ENCODE measurements at places on chromosomes 3 and 15.
A peak's percentile ranks its signal among the peaks of the same experiment; 100 is the strongest.

DNA sequence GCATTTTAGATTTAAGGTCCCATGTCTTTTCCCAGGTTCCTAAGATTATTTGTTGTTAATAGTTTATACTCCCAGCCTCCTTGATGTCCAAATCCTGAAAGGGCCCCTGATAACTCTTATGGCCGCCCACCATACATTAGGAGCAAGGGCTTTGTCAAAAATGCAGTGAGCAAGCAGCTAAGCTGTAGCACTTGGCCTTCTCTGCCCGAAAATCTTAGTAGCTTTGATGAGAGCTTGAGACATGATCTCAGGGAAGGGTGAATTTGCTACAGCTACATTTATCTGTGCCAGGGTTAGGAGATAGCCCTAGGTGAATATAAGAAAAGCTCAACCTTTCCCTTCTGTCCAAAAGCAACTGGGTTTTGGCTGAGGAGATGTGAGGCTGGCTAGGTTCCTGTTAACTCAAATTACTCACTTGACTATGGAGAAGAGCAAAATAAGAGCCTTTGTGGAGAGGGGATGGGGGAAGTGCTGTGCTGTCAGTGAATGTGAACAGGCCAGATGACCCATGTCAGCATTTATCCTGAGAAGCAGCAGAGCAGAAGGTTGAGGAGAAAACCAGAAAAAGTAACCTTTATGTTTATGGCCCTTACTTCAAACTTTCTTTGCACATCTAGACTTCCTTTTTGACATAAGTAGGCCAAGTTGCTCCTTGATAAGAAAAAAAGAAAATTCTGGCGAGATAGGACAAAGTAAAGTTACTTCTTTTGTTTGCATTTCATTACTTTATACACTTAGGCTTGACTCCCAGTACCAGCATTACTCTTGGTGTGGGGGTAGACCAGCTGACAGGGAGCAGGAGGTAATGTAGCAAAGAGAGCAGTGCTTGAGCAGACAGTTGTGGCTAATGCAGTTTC is 21.1 kb downstream of the MAPK6 start:
- no peak for DNase-seq

DNA sequence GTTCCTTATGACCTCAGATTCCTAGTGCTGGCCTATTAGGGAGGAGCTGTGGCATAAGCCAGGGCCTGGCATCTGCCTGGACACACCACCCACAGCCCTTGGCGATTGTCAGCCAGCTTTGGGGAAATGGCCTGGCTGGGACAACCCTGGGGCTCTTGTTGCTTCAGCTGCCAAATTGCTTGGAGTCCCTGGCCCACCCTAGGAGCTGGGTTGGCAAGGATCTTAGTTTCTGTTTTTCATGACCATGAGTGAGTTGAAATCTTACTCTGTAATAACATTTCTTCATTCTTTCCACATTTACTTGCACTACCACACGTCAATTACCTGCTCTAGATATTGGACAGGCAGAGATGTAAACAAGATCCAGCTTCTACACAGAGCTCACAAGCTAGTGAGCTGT is 1.9 kb upstream of the MYZAP start:
- DNase-seq = no peak

GRCh38 chr3:187736418-187736871 is 8.8 kb downstream of the BCL6 start:
- DNase-seq = no peak

- DNase-seq = no peak
Observed at GRCh38 chr3:126649556-126650092, 5.3 kb downstream of the TXNRD3 start.

- no peak for DNase-seq
Observed at GRCh38 chr3:140143367-140144069, 208.5 kb downstream of the CLSTN2 start.

DNA sequence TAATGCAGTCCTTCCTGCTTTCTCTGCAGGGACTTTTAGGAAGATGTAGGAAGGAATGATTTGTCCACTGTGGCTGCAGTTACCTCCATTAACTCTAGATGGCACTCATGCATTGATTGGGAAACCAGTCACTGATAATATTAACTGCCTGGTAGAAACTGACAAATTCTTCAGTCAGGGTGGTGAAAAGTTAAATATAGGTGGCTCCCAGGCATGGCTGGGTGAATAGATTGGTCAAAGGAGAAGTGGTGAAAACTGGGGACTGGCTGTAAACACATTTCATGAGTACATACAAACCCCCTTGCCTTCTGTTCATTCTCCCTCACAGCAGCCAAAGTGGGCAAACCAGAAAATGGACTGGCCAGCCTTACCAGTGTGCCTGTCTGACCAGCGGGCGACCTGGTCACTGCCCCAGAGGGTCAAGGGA is 333.4 kb downstream of the THSD4 start:
- DNase-seq = no peak

DNA sequence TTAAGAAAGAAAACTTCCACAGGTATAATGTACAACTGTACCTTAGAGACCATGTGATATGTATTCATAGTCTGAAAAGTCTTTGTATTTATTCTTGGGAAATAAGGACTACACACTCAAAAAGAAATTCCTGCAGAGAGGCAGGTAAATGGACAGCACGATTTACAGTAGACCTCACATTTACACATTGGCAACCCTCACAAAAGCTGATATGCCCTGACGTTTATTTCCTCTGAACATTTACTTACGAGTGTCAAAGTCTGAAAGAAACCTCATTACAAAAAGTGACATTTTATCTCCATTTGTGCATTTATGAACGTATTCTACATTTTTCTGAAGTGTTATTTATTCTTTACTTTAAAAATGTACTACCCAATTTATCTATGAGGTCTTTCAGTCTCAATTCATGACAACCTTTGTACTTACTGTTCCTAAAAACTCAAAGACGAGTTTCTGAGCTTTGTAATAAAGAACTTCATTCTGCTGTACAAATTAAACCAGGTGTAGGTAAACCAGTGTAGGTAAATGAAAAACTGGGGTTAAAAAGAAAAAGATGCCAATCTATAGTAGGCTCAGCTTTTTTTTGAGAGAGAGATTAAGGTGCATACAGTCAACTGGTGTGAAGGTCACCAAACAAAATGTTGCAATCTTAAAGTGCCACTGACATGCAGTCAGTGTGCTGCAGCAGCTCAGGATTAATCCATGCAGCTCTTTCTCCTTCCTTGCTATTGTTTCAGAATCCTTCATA is 44.3 kb downstream of the THRB start:
- no peak for DNase-seq

DNA sequence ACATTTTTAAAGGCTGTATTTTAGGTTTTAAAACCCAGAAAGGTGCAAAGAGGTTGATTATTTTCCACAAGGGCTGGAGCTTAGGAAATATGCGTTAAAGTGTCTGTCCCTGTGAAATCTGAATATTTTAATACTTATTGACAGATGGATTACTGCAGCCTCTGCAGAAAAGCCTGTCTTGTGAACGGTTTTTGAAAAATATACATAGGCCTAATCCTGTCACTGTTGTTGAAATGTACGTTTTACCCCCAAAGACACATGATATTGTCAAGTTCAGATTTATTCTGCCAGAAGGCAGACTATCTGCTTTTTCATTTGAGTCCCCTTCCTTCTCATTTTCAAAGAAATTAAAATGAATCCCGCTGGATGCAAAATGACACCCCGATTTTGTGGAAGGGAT is 2.2 kb upstream of the BCL6 start:
- no peak for DNase-seq

DNA sequence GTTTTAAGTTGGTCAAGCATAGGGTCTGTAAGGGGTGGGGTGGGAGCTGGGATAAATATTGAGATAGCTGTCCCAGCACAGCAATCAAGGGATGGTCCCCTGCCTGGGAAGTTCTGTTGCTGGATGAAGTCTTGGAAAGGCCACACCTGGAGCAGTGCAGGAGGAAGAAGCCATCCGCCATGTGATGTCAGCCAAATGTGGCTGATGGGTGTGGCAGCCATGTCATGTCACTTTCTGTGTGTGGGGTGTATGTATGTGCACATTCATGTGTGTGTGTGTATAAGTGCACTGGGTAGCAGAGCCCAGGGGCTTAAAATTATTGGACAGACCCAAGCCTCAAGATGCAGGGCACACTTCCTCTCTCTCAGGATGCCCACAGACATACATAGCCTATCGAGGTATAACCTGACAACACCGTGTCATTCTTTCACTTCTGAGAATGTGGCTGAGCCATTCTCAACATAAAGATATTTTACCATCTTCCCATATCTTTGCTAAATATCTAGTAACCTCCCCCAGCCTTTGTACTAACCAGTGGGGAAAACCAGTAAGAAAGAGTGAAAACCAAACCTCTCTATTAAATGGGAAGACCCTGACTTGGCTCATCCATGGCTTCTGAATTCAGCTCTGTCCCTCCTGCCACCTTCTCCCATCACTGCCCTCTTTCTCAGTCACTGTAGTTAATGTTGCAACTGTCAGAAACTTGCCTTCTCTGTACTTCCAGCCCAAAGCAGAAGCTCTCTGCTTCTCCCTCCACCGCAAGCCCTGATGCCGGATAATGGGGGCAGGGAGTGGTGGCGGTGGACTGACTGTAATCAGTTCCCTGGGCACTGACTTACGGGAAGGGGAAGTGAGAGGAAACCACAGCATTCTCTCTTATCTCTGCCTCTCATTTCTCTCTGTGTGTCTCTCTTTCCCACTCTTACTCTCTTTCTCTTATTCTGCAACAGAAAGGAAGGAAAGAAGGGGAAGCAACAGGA is 11.2 kb downstream of the TNFSF10 start:
- DNase-seq = peak; percentile 68

- no peak for DNase-seq
Observed at GRCh38 chr3:45441584-45442310, 53.4 kb downstream of the LARS2 start.

GRCh38 chr3:178320456-178321351 is 215.5 kb upstream of the KCNMB2 start:
- DNase-seq = no peak

DNA sequence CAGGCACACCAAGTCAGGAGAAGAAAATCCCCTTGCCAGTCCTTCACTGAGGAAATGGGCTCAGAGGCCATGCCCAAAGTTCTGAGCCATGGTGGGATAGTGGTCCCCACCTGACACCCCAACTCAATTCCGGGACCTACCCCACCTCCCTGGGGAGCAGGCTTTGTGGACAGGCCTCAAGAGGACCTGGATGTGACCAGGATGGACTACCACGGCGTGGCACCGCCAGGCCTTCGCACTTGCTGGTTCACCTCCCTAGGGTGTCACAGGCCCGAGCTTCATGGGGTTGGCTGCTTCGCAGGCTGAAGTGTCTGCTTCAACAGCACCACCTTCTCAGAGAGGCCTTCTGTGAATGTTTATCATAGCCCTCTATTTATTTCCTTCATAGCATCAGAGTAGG is 31.7 kb downstream of the POC1A start:
- no peak for DNase-seq

GRCh38 chr3:45473841-45474240 is 85.5 kb downstream of the LARS2 start:
- no peak for DNase-seq

- DNase-seq = no peak
Observed at GRCh38 chr15:80679167-80679803, 15.8 kb upstream of the ABHD17C start.

GRCh38 chr3:43253294-43253693 is 33.0 kb upstream of the SNRK start:
- no peak for DNase-seq

GRCh38 chr3:45760878-45761711 is 35.2 kb downstream of the SLC6A20 start:
- DNase-seq = peak; percentile 56

DNA sequence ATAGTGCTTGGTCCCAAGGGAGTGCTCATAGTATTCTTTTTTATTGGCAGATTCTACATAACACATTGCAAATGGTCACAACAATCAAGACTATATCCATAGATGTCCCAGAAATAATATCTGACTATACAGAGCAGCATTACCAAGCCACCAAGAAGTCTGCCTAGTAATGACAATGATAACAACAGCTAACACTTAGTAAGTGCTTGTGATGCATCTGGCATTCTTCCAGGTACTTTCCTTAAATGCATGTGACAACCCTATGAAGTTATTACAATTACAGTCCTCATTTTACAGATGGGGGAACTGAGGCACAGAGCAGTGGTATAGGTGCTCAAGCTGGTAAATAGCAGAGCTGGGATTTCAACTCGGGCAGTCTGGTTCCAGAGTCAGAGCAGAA is 49.6 kb upstream of the ICE2 start:
- DNase-seq = no peak

- DNase-seq = no peak
Observed at GRCh38 chr3:153744889-153745288, 376.3 kb upstream of the ARHGEF26 start.

- no peak for DNase-seq
Observed at GRCh38 chr15:73631915-73632669, 1.1 kb downstream of the NPTN start.

DNA sequence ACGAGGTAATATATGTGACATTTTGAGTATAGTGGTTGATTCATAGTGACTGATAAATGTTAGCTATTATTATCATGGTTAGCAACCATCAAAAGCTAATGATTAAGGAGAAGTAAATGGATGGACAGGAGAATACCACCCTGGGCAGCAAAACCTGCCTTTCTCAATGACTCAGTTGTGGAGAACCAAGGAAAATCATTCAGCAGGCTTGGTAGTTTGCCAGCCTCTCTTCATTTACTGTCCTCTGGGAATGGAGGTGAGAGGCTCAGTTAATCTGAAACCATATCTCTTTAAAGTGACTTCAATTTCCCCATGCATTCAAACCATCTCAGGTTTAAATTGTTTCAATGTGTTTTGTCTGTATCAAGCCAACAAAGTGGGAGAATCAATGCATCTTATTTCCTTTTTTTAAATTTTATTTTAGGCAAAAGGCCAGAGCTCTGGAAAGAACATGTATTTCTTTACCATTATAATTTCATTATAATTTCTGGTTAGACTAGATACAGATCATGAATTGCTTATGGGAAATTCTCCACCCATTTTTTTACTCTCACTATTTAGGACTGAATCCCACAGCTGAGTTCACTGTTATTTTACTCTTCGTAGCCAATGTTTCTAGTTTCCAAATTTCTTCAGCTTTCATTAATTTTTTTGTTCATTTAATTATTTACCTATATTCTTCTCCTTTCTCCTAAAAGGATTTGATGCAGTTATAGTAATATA is 2.7 kb downstream of the TM4SF18 start:
- no peak for DNase-seq

- peak; percentile 57 for DNase-seq
Observed at GRCh38 chr15:99476413-99477222, 89.2 kb upstream of the MEF2A start.

DNA sequence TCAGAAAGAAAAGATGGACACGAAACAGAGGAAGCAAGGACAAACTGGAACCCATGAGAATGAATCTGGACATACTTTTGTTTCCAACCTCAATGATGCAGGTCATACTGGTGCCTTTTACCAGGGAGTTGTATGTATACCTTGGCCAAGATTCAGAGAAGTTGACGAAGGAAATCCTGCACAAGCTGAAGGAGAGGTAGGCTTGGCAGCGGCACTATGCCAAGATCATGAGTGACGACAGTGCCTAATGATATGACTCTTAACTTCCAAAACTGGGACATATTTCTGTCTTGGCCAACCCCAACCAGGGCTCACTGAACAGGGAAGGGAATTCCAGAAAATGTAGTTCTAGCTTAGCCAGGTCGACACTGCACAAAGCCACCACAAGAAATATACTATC is 149.2 kb upstream of the SLCO3A1 start:
- DNase-seq = no peak

- no peak for DNase-seq
Observed at GRCh38 chr3:137347817-137348368, 390.1 kb downstream of the IL20RB start.

GRCh38 chr15:36832774-36833463 is 253.5 kb downstream of the CDIN1 start:
- DNase-seq = no peak

Data from activated T-cell treated with anti-CD3 and anti-CD28 coated beads, Interleukin-2, amount 50 U/mL, for 24 hours (primary cell).